Posterior vena cava (tissue), 2 donors: ENCODE measurements at places on chromosomes 2 and 18. TPM values are rescaled to one million over a fixed set of nuclear protein-coding genes. Genes with fewer than 3 reads are reported as not detected.
A peak's percentile ranks its signal among the peaks of the same experiment; 100 is the strongest.

GRCh38 chr2:43313642-43314017 is 87.2 kb upstream of the ZFP36L2 start:
- DNase-seq, result no peak

DNA sequence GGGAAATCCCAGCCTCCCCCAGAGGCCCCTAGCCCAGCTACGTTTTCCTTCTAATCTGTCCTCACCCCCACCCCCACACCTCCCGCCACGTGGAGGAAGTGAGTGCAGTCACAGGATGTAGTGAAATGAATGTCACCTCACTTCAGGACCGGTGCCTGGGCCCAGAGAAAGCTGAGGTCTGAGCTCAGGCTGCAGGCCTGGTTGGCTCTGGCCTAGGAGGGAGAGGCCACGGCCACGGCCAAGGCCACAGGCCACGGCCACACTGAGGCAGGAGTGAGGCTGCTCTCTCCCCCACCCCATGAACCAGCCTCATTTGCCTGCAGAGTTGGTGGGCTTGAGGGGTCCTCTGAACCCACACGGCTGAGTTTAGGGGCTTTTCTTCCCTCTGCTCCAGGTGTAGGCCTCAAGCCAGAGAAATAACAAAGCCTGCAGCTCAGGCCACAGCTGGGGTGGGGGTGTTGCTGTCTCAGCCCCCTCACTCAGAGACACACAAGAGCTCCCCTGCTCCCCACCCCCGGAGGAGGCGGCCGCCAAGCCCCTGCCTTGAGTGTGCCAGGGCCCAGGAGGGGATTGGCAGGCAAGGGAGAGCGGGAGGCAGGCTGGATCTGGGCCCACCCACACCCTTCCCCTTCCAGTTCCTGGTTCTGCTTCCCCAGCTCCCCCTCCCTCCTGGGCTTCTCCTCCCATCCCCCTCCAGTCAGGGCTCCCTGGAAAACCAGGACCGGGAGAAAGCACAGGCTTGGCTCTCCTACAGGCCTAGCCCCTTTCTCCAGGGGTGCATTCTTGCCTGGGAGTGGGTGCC is 27.0 kb downstream of the DNMT3A start:
- DNase-seq, result peak; percentile 91

- DNase-seq, result no peak
Observed at GRCh38 chr2:159907909-159908308, 109.9 kb upstream of the CD302 start.

GRCh38 chr18:6672821-6673308 is 56.7 kb upstream of the ARHGAP28 start:
- DNase-seq, result no peak

GRCh38 chr18:74333091-74333490 is 17.5 kb downstream of the C18orf63 start:
- DNase-seq, result no peak

The TEKT4 gene
- not detected for total RNA-seq

The TMEFF2 gene
- total RNA-seq, result 0.19 TPM

The SLC66A2 gene
- total RNA-seq, result 36.8 TPM

The RMND5A gene
- 20.3 TPM for total RNA-seq

The UGT1A8 gene
- total RNA-seq, result not detected

- no peak for DNase-seq
Observed at GRCh38 chr2:23916727-23917405, 10.1 kb downstream of the ATAD2B start.

The KIF1A gene
- total RNA-seq, result 0.37 TPM

DNA sequence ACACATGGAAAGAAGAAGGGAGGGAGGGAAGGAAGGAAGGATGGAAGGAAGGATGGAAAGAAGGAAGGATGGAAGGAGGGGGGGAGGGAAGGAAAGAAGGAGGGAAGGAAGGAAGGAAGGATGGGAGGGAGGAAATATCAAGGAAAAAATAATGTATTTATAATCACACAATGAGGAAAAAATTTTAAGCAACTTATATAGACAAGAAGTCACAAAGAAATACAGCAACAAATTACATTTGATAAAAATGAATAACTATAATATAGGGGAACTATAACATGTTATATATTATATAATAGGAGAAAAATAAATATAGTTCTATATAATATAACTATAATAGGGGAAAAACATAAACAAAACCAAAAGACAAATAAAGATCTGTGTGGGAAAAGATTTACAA is 441.8 kb downstream of the LRATD1 start:
- DNase-seq, result no peak

The GCG gene
- not detected for total RNA-seq

The DYNAP gene
- total RNA-seq, result not detected
